ENCODE measurements at places on chromosomes 1 and 21.

DNA sequence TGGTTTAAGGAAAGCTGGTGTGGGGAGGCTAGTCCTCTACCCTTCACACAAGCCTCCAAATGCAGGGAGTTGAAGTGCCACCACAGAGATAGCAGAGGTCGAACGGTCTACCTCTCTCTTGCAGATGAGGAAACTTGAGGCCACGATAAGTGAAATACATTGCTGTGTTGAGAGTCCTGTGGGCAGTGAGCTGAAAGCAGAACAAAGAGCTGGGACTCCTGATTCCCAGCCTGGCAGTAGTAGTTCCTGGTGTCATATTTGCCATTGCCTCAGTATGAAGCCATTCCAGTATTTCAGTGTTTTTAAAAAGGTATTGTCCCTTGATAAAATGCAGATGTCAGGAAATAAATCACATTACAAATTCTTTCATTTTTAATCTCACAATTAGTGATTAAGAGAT, 28.6 kb downstream of the AK4 start:
- DNase-seq, result no peak

GRCh38 chr1:37294096-37294495, 180.3 kb upstream of the ZC3H12A start:
- DNase-seq, result no peak

- DNase-seq, result peak; percentile 16
Observed at GRCh38 chr1:182786223-182786994, 3.2 kb upstream of the NPL start.

DNA sequence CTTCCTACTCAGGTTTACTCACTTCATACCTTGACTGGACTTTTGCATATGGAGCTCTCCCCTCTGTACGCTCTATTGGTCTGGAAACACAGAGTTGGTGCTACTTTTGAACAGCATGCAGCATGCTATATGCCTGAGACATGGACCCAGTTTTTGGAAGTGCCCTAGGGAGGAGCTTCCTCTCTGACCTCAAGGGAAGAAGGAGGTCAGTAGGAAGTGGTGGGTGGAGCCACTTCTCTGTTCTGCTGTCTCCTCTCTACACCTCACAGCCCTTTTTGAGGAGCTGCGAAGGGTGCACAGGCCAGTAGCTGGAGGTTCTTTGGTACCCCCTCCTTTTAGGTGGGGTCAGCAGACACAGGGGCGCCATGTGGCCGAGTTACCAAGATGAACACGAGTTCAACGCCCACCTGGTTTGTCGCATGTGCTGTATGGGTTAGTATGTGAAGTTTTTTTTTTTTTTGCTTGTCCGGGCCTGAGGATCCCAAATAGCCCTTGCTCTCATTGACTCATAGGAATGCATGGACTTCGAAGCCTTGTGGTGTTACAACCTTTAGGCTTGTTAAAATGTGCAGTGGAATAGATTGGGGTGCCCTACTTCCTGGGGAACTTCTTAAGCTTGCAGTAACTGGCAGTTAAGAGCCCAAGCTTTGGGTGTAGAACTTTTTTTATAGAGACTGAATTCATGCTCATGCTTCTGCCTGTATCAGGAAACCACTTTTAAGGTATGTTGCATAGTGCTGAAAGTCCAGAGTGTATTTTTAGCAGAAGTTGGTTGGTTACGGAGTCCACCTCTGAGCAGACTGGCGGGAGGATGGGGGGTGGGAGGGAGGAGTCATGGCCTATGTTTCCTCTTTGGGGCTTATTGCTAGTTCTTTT, 10.7 kb downstream of the MACF1 start:
- DNase-seq, result no peak

GRCh38 chr21:44756423-44757185, 45.0 kb downstream of the UBE2G2 start:
- DNase-seq, result no peak

DNA sequence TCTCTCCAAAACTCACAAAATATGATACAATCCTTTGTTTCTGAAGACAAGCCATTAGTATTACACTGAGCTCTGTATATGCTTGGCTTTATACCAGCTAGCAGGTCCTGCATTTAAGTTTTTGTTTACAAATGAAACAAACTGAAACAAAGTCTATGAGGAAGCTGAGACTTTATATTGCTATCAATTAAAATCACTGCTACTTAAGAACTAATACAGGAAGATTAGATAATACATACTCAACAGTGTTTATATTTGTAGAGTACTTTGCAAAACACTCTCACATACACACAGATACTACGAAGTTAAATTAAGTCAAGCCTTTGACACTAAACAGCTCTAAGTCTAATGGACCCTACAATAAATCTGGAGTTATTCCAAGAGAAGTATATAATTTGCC, 247.4 kb downstream of the CRB1 start:
- no peak for DNase-seq

GRCh38 chr1:161725908-161726472, 4.6 kb downstream of the FCRLB start:
- DNase-seq, result peak; percentile 35

- no peak for DNase-seq
Observed at GRCh38 chr1:226248796-226249195, 25.3 kb downstream of the MIXL1 start.

DNA sequence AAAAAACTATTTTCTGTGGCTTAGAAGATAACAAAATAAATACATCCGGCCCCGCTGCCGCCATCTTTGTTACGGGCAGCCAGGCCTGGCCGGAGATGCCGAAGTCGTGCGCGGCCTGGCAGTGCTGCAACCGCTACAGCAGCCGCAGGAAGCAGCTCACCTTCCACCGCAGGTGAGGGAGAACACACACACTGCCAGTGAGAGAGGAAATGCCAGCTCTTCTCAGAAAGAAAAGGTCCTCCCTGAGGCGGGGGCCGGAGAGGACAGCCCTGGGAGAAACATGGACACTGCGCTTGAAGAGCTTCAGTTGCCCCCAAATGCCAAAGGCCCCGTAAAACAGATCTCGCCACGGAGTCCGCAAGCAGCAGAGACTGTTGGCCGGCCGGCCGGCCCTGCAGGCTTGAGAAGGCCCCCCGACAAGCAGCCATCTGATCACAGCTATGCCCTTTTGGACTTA, 323.2 kb downstream of the AMY1C start:
- DNase-seq, result no peak

DNA sequence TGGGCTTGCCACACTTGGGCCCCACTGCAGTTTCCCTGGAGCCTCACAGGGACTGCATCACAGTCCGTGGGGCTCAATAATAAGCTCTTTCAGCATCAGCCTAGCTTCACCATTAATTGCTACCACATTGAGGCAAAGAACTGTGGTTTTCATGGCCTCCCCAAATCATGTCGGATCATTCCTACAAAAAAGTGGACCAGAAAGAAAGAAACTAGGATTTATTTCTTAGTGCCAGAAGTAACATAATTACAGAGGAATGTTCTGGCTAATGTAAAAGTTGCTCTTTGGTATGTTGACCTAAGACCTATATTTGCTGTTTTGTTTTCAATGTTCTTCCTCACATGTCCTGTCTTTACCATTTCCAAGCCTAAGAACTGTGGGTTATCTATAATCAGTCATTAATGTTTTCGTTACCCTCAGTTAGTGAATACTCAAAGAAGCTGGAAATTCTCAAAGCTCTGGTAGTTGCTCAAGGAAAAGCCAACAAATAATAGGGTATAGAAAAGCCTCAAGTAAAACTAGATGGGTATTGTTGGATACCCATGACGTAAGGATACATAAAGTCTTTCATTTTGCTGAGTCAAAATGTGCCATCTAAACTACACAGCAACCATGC, 173.9 kb downstream of the LTN1 start:
- no peak for DNase-seq

DNA sequence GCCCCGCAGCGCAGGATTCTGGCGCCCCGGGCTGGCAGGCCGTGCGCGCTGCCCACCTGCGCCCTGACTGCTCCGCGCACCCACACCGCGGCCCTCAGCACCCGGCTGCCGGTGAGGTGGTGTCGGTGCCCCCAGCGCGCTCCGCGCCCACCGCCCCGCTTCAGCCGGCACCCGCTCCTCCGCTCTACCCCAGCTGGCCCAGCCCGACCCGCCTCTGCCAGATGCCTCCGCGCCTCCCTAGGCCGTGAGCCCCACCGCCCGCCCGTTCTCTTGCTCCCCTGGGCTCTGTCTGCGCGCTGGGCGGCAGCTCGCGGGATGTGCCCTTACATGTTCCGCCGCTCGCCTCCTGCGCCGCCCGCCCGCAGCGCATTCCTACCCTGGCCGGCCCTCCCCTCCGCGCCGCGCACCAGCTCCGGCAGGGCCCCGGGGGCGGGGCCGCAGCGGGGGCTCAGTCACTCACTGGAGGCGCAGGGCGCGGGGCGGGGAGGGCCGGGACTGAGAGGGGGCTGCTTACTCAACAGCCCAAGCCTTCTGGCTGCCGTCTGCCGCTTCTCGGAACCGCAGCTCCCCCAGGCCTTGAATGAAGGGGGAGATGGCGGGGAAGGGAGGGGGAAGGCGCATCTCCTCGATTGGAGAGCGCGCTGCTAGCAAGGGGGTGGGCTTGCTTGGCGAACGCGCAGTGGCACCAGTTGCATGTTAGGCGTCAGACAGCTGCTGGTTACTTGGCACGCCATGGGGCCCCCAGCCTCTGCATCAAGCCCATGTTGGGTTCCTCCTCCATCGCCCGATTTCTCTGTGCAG, at the start of gene PHLDA3:
Gene PHLDA3, minus strand, starts transcription at position 345 of the 801 bp plus-strand sequence. CDS start 402 bp downstream, outside the sequence.
- no peak for DNase-seq

GRCh38 chr1:159009287-159009686, 420 bp upstream of the IFI16 start:
- DNase-seq, result no peak

DNA sequence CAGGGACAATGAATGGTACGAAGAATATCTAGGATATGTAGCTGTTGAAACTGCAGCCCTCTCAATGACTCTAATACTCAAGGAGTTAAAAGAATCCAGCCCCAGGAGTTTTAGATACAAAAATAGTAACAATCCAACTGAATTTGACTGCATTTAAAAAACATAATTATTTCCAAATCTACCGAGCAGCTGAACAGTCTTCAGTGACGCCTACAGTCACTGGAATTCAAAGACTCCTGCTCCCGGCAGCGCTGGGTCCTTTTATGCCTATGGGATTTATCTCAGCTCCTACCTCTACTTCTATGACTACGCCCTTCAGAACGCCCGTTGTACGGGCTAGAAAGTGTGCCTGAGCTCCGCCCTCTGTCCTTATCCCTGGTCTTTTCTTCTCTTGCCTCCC, 55.7 kb downstream of the WARS2 start:
- no peak for DNase-seq

GRCh38 chr1:221636967-221637366, 104.9 kb downstream of the DUSP10 start:
- DNase-seq, result no peak

GRCh38 chr1:245409341-245410195, 254.8 kb downstream of the KIF26B start:
- DNase-seq, result no peak

- DNase-seq, result peak; percentile 28
Observed at GRCh38 chr1:15740924-15741850, 1.1 kb upstream of the TMEM82 start.

- no peak for DNase-seq
Observed at GRCh38 chr21:34695434-34695833, 26.6 kb downstream of the CLIC6 start.

- DNase-seq, result no peak
Observed at GRCh38 chr1:43764581-43764980, 57.2 kb downstream of the ST3GAL3 start.

DNA sequence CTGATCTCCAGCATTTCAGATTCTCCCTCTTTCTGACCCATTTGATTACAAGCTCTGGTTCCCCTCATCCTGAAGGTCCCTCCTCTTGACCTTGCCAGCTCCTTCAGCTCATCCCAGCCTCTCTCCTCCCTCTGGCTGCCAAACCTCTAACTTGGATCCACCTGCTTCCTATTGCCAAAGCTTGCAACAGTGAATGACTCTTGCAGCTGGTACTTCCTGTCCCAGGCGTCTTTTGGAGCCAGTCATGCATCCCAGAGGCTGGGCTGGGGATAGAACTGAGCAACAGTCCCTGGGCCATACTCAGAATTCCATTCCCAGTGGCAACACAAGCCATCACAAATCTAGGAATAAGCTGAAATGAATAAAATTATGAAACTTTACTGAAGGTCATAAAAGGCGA, 27.7 kb upstream of the SPOCD1 start:
- peak; percentile 83 for DNase-seq

DNA sequence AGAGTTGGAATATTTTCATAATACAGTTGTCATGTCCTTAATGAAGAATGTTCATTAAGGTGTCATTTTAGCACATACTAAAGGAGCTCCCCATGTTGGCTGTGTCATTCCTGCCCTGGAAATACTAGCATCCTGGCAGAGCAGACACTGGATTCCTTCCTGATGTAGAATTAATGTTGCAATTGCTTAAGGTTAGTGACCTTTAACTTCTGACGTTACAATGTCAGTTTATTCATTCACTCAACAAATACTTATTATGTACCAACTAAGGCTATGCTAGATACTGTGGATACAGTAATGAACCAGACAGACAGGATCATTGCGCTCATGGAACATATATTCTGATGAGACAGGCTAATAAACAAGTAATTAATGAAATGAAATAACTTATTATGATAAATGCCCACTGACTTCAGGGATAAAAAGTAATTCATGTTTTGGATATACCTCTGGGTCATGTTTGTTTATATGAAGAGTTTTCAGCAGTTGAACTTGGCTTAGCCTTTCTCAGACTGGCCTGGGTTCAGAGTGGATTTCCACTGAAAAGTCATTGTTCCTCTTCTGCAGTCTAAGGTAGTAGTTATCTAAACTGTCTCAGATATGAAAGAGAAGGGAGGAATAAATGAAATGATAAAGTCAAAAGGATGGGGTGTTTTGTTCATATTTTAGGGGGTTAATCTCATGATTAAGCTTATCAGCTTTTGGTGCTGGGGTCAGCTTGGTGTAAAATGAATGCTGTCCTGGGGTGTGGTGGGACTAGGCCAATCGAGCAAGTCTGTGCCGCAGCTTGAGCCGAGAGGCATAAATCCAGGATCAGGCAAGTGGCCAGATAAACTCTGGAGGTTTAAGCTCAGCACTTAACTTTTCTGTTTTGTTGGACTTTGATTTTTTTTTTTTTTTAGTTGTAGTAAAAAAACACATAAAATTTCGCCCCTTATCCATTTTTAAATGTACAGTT, 43.3 kb upstream of the KCNQ4 start:
- DNase-seq, result no peak

GRCh38 chr21:28396421-28396820, 596.3 kb downstream of the LTN1 start:
- DNase-seq, result no peak
